ENCODE measurements at places on chromosomes 5 and 9.

DNA sequence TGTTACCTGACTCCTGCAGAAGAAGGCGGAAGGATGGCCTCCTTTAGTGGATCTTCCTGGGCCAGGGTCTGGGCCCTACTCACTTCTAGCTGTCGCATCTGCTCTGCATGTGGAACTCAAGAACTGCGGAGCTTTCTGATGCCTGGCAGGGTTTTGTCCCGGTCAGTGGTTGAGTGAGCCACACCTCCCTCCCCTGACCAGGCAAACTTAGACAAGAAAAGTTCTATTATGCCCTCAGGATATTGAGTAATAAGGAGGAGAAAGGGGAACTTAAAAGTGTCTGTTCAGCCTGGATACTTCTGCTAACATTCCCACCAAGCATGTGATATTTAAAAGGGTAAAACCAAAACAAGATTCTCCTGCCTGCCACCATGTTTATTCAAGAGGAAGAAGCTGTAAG, at the start of gene FYB1:
Gene FYB1, minus strand, starts transcription at position 127 of the 400 bp plus-strand sequence. CDS start 16,603 bp downstream, outside the sequence.
- DNase-seq, result no peak

DNA sequence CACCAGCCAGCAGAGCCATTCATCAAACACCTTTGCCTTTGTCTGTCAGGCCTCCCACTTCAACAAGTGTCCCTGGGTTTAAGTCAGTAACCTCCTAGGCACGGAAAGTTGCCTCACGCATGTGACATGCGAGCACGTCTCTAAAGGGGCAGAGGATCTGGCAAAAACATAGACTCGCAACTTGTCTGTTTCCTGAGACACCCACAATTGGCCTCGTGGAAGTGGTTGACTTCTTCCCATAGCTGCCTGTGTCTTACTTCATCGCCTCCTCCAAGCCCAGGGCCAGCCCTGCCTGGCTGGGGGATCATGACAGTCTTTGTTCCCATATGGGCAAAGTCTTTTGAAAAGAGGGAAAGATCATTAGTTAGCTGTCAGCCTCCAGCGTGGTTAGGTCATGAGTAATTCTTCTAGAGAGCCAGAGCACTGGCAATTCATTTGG, 35.5 kb upstream of the GLRX start:
- no peak for DNase-seq

DNA sequence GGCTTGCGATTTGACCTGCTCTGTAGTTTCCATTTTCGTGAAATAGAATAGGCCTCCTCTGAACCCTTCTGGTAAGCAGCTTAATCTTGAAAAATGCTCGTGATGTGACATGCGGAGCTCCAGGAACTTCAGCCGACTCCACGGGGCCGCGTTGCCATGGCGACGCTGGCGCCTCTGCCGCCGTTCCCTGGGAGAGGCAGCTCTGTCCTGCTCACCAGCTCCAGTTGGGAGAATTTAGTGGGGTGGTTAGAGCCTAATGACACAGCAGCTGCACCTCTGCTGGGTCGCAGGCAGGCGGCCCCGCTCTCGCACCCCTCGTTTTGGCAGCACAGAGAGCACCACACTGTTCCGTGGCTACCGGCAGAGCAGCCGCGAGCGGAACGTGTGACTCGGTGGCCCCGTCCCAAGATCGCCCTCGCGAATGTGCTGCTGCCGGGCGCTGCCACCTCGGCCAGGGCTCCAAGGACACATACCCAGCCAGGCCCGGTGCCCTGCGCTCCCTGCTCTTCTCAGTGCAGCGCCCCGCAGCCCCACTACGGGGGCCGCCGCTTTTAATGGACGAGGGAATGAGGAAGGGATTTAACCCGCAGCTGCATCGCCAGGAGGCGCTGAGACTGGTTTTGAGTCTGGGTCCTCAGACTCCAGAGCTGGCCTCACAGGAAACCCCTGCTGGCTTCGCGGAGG, 131.2 kb upstream of the LMX1B start:
- no peak for DNase-seq

DNA sequence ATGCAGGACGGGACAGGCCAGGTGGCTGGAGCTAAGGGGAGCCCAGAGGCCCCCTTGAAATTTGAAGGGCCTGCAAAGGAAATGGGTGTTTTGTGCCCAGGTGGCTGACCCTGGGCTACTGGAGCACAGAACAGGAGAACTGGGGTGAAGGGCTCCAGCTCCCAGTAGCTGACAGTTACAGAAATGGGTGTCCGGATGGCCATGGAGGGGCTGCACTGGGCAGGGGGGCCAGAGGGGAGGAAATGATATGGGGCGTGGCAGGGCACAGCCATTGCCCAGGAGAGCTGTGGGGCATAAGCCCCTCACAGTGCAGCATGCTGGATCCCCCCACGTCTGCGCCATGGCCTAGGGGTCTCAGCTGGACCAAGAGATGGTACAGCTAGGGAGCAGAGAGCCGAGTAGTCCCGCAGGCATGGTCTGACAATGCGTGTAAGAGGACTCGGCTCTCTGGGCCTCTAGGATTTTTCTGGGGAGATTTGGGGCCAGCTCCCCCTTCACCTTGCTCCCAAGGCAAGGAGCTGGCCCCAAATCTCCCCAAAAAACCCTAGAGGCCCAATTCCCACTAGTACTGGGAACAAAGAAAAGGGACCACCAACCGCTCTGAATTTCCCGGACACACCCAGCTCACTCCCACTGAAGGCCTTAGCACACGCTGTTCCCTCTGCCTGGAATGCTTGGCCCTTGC, 7.9 kb upstream of the CARD19 start:
- DNase-seq, result no peak

DNA sequence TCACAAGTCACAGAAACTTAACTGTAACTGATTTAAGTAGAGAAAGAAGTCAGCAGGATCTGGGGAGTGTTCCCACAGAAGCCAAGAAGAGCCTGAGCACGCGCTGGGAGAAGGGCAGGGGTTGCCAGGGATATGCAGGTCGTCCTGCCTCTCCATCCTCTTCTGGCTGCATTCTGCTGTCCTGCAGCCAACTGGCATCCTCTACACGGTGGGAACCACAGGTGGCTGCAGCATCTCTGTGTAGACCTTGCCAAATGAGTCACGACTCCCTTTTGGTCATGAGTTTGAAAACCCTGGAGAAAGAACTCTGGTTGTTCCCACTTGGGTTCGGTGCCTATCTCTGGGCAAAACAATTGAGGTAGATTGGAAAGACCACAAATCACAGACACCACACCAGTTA, 38.4 kb upstream of the PCA3 start:
- DNase-seq, result no peak

DNA sequence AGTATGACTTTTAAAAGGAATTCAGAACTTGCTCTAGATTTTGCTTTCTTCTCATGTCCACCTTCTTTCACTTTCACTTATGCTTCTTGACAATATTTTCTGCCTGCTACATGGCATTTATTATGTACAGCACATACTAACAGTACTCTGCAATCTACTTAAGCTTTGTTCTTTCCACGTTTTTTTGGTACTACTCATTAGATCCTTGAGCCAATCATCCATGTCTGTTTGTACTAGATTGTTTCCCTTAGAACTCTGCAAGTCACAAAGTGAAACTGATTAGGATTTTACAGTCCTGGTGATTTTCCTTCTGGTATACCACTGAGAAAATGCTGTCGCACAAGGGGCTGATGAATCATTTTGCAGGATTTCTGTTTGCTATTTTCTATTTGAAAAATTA, 78.3 kb downstream of the PARP8 start:
- DNase-seq, result no peak

GRCh38 chr5:35543408-35543807, 74.3 kb upstream of the SPEF2 start:
- DNase-seq, result no peak

DNA sequence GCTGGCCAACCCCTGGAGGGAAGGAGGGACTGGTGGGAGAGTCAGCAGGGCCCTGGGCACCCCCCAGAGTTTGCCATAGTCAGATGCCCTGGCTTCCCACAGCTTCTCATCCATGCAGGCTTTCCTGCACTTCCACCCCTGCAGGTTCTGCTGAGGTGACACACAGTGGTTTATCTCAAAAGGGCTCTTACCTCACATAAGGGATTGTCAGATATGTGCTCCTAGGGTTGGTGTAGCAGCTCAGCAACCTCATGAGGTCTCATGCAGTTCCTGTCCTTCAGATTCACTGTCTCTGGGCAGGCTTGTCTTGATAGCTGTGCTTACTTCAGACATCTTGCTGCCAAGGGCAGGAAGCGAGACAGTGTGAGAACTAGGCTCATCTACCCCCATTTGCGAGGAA, 143.4 kb downstream of the KDM4C start:
- no peak for DNase-seq

DNA sequence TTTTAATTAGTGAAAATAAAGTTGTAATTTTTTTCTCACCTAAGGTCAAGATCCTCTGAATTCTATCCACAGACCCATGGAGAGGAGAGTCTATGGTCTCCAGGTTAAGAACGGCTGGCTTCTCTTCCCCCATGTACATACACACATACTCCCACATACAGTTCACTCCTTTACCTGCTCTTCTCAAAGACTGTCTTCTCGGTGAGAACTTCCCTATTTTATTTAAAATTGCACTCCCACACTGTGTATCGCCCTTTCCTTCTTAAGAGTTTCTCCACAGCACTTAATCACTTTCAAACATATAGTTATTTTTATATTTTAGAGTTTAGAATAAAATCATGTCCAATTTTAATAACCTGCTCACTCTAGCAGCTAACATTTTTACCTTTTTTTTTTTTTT, 3.6 kb upstream of the JADE2 start:
- DNase-seq, result no peak

- no peak for DNase-seq
Measured at GRCh38 chr9:93230185-93230584, 46.2 kb downstream of the WNK2 start.

- DNase-seq, result no peak
Measured at GRCh38 chr5:158484150-158484549, 615.6 kb downstream of the EBF1 start.

GRCh38 chr5:10102706-10103497, 146.8 kb downstream of the ATPSCKMT start:
- no peak for DNase-seq

GRCh38 chr5:179959641-179960040, 51.9 kb upstream of the TBC1D9B start:
- DNase-seq, result no peak

DNA sequence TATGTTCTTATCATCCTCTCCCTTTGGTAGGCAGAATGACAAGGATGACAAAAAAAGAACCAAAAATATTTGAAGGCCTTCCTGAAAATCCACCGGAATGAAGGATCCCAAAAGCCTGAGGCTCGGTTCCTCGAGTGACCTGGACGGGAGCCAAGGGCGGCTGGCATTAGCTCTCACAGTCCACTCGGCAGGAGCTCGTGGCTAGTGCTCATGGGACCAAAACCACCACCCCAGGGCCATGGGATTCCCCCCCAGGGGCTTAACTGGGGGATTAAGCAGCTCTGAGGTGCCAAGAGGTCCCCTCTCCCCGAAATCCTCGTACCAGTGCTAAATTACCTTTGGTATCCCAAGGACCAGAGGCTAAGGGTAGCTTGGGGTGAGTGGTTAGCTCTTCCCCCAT, 586 bp upstream of the PDZD2 start:
- no peak for DNase-seq

GRCh38 chr5:131196331-131196730, 25.6 kb downstream of the LYRM7 start:
- no peak for DNase-seq

DNA sequence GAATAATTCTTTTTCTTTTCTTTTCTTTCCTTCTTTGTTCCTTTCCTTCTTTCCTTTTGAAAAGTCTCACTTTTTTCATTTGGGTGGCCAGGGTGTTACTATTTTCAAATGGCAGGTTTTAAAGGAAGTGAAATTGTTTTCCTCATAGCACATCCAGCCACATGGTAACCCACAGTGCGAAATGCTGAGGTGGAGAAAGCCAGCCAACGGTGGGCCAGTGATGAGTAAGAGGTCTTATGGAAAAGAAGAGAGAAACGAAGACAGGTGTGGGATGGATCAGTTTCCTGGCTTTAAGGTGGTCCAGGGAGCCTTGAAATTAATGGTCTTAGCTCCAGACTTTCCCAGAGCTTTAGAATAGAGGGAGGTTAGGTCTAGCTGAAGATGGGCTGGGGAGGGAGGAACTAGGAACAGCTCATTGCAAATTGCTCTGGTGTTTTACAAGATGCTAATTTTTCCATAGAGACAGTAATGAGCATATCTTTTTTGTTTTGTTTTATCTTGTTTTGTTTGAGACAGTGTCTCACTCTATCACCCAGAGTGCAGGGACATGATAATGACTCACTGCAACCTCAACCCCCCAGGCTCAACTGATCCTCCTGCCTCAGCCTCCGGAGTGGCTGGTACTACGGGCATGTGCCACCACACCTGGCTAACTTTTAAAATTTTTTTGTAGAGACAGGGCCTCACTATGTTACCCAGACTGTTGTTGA, 17.8 kb downstream of the ITK start:
- peak; percentile 60 for DNase-seq

DNA sequence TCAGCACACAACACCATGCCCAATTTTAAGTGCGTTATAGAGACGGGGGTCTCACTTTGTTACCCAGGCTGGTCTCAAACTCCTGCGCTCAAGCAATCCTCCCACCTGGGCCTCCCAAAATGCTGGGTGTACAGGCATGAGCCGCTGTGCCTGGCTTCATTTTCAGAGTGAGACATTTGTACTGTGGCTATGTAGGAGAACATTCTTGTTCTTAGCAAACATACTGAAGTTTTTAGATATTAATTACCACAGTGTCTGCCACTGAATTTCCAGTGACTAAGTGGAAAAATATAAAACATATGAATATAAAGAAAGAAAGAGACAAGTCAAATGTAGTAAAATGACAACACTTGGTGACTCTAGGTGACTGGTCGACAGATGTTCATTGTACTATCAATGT, 20.9 kb downstream of the BTNL9 start:
- DNase-seq, result no peak

- peak; percentile 96 for DNase-seq
Measured at GRCh38 chr5:172806897-172807672, 27.0 kb upstream of the ERGIC1 start.

- DNase-seq, result no peak
Measured at GRCh38 chr5:14598225-14598624, 16.6 kb downstream of the OTULINL start.

DNA sequence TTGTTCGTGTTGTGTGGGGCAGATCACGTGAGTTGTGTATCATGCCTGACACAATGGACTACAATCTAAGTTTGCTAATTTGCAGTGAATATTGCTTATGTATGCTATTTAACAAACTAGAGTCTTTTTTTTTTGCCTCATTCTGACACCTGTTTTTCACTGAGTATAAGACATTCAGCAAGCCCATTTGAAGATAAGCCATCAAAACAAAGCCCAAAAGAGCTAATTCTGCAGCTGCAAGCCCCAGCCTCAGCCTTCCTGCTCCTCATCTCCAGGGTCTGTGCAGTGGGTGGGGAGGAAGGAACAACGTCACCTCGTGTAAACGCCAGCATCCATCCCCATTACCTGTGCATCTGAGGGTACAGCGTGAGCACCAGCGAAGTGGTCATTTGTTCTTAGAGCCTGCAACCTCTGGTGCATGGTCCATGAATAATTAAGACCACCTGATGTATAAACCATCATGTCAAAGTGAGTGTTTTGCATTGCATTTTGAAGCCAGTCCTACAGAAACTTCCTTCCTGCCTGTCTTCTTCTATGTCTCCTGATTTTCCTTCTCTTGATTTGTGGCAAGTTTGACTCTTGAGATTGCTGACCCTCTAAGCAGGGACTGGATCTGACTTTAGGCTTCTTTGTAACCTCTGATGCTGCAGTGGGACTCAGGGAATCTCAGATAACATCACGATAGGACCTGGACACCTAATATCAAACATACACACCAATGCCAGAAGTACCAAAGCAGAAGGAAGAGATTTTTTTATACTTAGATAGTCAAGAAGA, 73.2 kb downstream of the FGF1 start:
- DNase-seq, result no peak
